Brain microvascular endothelial cell (primary cell): ENCODE measurements at places on chromosomes 3 and 15.
A peak's percentile ranks its signal among the peaks of the same experiment; 100 is the strongest.

- no peak for DNase-seq
These were observed 87.6 kb downstream of the RYK start for GRCh38 chr3:134163096-134163495.

GRCh38 chr15:43489191-43489590 lies 3.8 kb downstream of the TP53BP1 start:
- DNase-seq: no peak

DNA sequence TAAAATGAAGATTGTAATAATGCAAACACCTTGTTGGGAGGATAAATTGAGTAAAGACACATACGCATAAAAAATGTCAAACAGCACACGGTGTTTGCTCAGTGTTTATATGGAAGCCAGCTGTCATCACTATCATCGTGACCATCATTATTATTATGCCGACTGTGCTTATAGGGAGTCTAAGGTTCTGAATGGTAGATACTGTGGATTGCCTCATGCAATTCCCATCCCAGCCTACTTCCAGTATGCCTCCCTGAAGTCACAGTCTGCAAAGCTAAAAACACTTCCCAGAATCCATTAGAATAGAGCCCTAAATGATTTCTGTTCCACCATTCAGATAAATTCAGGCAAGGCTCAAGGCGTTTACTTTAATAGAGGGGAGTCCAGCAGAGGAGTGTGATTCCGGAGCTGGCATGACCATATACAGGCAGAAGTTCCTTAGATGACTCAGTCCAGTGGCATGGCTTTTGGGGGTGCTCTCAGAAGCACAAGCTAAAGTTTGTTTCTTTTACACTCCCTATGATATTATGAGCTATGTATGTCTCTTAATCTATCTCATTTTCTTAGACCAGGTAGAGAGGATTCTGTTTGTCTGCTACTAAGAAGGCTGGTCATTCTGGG lies 148.7 kb downstream of the MEX3B start:
- DNase-seq: peak; percentile 81

GRCh38 chr15:82306791-82307713 lies 42.2 kb downstream of the GOLGA6L10 start:
- DNase-seq: no peak

- peak; percentile 53 for DNase-seq
These were observed 22.0 kb downstream of the AADAC start for GRCh38 chr3:151835751-151836525.

DNA sequence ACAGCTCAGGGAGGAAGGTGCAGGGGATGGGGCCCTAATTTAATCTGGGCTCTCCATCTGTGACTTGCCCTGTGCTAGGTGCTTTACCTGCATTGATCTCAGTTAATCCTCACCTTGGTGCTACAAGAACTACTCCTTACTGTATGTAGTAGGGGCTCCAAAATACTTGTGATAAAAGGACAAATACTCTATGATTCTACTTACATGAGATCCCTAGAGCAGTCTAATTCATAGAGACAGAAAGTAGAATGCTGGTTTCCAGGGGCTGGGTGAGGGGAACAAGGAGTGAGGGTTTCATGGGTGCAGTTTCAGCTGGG lies 67.2 kb downstream of the SLC6A1 start:
- no peak for DNase-seq

DNA sequence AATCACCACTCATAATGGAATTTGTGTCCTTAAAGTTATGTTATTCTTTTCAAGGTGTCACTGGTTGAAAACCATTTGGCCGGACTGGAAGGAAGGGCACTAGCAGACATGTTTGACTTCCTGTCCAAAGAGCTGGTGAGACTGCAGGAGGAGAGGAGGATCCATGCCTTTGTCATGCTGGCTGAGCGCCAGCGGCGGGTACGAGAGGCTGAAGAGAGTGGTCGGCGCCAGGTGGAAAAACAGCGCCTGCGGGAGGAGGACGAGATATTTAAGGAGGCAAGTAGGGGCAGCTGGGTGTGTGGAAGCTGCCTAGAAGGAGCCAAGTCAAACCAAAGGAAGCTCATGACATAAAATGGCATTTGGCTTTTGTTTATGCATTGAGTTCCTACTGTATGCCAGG lies 38.0 kb upstream of the NR1I2 start:
- DNase-seq: no peak

DNA sequence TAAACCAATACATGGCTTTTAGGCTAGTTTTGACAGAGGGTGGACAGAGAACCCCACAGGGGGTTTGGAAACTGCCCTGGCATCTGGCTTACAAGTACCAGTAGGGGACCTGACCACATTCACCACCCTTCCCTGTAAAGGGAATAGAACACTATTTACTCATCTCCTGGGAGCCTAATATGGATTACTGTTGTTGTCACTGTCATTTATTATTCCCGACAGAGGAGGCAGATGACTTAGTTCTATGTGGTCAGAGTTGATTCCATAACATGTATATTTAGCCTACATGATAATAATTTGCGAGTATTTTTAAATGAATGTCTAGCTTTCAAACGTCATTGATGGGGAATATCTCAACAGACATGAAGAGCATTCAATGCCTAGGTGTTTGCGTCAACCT lies 15.9 kb downstream of the ZBTB38 start:
- DNase-seq: no peak

DNA sequence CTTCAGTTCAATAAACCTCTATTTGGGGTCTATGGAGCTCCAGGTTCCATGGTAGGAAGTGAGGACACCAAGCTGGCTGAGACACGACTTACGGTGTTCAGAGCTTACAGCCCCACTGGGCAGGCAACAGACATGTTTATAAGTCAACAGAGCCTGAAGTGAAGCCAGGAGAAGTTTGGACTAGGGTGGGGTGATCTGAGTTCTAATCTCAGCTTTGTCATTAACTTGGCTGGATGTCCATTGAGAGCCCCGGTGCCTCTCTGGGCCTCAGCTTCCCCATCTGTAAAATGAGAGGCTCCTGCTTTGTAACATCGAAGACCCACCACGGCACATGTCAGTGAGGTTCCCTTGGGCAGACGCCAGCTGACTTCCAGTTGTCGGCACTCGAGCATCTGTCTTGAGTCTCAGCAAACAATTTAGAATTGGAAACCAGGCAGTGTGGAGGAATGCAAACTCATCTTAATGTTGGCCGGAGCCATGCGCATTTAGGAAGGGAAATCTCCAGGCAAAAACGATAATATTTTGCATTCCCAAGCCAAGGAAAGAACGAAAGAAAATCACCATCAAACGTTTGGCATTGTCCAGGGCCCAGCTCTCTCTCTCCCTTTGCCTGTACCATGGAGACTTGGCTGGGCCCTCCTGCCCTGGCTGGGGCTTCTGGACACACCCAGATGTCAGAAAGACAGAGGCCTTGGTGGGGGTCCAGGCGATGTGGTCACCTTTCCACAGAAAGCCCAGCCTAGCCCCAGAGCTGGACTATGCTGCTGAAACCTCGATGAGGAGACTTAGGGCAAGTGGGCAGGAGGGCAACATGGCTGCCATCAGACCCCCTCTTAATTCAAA lies 18.4 kb downstream of the ITGA11 start:
- DNase-seq: no peak

DNA sequence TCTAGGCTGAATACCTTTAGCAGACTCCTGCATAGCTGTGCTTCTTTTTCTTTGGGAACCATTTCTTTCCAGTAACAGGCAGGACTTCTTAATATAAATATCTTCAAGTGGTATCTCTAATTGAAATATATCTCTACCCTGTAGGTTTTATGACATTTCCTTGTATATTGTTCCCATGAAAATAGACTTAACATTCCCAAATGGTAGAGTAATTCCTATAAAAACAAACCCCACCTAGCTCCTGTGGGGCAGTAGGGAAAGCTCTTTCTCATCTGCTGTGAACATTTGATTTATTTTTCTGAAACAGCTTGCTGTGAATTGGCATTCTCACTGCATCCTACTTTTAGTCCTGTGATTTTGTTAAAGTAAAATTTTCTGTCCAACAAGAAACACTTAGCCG lies 20.8 kb downstream of the SELENOT start:
- DNase-seq: no peak

DNA sequence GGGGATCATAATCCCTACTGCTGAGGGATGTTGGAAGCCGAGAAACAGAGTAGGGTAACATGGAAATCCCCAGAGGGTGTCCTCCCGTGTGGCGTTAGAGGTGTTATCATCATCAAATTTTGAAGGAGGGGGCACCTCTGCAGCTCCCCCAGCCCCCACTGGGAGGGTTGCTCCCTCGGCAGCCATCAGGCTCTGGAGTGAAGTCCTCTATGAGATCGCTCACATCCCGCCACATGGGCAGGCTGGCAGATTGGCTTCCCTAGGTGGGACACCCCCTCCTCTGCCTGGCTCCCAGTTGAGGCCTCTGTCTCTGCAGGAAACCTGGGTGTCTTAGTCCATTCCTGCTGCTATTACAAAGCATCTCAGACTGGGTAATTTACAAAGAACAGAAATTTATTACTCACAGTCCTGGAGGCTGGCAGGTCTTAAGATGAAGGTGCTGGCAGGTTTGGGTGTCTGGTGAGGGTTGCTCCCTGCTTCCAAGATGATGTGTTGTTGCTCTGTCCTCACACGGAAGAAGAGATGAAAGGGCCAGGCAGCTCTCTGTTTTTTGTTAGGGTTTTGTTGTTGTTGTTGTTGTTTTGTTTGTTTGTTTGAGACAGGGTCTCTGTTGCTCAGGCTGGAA lies 120.5 kb downstream of the NUP210 start:
- no peak for DNase-seq

- DNase-seq: no peak
These were observed 65.0 kb upstream of the DAZL start for GRCh38 chr3:16670191-16670590.

DNA sequence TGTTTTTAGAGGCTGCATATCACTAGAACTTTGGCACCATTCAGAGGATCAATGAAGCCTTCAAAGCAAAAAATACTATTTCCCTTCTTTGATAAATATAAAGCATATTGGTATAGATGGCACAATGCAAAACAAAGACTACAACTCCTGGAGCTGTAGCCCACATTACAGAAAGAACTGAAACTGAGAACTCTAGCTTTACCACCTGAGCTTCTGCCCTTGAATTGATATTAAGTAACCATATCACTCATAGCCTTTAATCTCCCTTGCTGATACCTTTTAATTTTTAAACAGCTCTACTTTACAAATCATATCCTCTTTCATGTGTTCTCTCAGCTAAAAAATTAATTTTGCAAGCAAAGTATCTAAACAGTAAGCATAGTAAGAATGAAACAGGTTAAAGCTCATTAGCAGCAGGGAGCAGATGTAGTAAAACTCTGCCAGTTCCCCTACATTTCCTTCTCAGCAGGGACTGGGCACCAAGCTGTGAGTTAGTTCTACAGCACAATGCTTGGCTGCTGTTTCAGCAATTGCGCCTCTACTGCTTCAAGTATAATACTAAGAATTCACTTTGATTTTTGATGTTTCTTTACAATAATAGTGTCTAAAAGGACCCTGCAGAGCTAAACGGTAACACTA lies 97.9 kb upstream of the NANOGP8 start:
- DNase-seq: no peak

GRCh38 chr3:34155666-34156065 lies 357.2 kb downstream of the PDCD6IP start:
- DNase-seq: no peak

GRCh38 chr15:66758844-66759243 lies 56.8 kb downstream of the SMAD6 start:
- no peak for DNase-seq

- no peak for DNase-seq
These were observed 8.3 kb downstream of the CD200R1 start for GRCh38 chr3:112966633-112967032.

GRCh38 chr3:190041333-190042041 lies 79.2 kb downstream of the P3H2 start:
- DNase-seq: no peak

GRCh38 chr3:46061108-46061720 lies 33.9 kb upstream of the XCR1 start:
- DNase-seq: no peak

DNA sequence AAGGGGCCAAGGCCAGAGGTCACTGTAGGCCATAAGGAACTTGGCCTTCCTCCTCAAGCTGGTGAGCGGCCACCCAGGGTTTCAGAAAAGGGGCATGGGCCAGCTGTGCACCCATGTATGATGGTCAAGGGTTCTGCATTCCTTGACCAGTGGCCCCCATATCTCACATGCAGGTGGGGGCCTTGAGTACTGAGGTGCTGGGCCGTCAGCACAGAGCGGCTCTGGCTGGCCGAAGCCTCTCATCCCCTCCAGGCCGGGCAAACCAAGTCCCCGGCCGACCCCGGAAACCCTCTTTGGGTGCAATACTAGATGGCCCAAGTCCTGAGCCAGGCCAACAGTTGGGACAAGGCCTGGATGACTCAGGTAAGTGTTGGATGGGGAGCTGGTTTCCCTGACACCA lies 9.5 kb downstream of the ALG3 start:
- DNase-seq: no peak

- peak; percentile 1 for DNase-seq
These were observed 630 bp downstream of the KIF15 start for GRCh38 chr3:44762170-44762677.

GRCh38 chr3:165359005-165359404 lies 162.8 kb upstream of the SLITRK3 start:
- no peak for DNase-seq

- DNase-seq: peak; percentile 32
These were observed 75.5 kb downstream of the ZBTB20 start for GRCh38 chr3:115071601-115072000.
